Left ventricle myocardium superior (tissue), 1 donor: ENCODE measurements at places on chromosomes 13 and 19. TPM values are rescaled to one million over a fixed set of nuclear protein-coding genes. Genes with fewer than 3 reads are reported as not detected.

- DNase-seq: no peak
These were observed 2.0 kb downstream of the EXOC3L2 start for GRCh38 chr19:45243144-45243732.

GRCh38 chr19:17495639-17496296 lies 15.7 kb upstream of the PGLS start:
- no peak for DNase-seq

GRCh38 chr19:30525383-30525782 lies 153.2 kb downstream of the ZNF536 start:
- no peak for DNase-seq

NLRP11 gene
- not detected for total RNA-seq

ZNF541 gene
- 0.47 TPM for total RNA-seq
